ENCODE measurements at places on chromosomes 6 and 20. TPM values are rescaled to one million over a fixed set of nuclear protein-coding genes. Genes with fewer than 3 reads are reported as not detected.

DNA sequence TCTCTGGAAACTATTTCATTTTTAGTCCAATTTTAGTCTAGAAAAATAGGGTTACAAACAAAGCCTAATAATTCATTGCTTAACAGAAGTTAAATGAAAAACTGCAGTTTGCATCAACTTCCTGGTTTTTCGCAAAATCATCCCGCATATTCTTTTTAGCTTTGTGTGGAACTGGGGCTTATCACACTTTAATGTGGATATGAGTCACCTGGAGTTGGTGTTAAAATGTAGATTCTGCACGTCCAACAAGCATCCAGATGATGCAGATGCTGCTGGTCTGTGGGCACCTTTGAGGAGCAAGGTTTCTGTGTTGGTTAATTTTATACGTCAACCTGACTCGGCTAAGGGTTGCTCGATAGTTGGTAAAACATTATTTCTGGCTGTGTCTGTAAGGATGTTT lies 126.1 kb downstream of the PLCB4 start:
- no peak for DNase-seq

GRCh38 chr6:20129290-20130088 lies 82.8 kb downstream of the MBOAT1 start:
- no peak for DNase-seq

GRCh38 chr6:92196325-92196724 lies 1223.0 kb downstream of the EPHA7 start:
- no peak for DNase-seq

Gene DUSP15
- total RNA-seq: 4.7 TPM

Gene MUCL3
- total RNA-seq: 3.6 TPM
